Foreskin fibroblast (primary cell): ENCODE measurements at places on chromosomes 4 and X.

DNA sequence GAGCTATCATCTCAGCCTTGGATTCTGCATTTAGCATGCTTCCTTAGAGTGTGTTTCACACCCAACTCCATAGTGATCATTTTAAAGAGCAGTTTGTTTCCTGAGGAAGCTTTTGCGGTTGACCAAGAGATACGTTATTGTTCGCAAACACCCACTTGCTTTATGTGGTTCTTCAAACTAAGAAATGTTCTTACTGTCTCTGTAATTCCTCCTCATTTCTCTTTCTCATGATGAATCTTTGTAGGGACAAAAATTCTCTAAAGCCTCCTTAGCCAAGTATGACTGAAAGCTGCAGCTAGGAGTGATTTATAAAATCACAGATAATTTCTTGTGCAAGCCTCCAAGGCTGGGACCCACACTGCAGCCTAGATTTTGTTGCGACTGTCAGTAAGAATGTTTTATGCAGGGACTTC, 10.0 kb downstream of the TNIP3 start:
- DNase-seq, result no peak

- no peak for DNase-seq
Measured at GRCh38 chr4:78749258-78749971, 26.7 kb upstream of the BMP2K start.

DNA sequence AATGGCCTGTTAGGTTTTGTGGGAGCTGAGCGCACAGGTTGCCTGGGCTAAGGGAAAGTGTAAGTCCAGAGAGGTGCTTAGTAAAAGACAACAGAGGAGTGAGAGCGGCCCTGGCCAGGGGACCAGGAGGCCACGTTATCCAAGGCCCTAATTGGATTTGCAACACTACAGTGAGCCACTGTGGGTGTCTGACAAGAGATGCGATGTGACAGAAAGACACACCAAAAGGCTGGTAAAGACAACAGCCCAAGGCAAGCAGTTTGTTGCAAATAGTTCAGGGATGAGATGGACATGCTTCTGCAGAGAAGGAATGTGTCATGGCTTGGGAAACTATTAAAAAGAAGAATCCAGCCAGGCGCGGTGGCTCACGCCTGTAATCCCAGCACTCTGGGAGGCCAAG, 162.7 kb upstream of the KIT start:
- DNase-seq, result no peak

DNA sequence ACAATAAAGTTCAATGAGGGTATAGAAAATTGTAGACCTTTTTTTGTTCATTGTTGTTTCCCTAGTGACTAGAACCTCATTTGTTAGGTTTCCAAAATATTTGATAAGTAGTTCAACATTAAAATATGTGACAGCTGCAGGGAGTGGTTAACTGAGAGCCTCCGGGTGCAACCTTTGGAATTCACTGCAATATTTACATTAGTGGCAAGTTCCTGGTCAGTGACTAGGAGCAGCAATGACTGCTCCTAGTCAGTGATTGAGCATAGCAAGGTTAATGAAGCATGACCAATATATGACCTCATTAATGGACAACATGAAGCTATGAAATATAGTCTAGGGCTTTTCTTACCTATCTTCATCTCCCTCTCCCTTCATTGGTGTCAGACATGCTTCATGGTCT, 65.8 kb upstream of the FAM47A start:
- no peak for DNase-seq

DNA sequence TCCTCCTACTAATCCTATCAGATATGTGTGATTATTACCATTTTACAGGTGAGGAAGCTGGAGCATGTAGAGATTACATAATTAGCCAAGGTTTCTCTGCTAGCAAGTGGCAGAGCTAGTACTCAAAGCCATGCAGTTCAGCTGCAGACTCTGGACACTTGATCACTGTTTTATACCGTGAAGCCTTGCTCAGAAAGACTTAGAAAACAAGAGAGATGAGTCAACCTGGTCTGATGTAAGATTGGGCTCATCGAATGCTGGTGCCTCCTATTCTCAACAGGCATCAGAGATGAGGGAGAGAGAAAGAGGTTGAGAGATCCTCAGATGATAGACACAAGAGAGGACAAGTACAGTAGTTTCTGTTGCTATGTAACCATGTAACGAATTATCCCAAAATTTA, 19.0 kb upstream of the PDE5A start:
- DNase-seq, result peak; percentile 54

DNA sequence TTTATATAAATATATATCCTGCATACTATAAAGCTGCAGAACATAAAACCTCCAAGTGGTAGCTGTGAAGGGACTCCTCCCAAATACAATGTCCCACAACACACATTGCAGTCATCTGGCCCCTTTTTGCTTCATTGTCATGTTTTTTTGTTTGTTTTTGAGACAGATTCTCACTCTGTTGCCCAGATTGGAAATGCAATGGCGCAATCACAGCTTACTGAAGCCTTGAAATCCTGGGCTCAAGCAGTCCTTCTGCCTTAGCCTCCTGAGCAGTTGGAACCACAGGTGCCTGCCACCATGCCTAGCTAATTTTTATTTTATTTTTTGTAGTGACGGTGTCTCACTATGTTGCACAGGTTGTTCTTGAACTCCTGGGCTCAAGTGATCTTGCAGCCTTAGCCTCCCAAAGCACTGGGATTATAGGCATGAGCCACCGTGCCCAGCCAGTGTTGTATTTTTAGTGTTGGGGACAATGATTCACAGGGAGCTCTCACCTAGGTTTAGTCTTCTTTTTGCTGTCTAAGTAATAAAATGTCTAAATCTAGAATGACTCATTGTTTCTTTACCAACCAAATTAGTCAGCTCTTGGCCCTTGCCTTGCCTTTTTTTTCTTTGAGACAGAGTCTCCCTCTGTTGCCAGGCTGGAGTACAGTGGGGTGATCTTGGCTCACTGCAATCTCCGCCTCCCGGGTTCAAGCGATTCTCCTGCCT, 24.0 kb upstream of the XIAP start:
- peak; percentile 36 for DNase-seq

- DNase-seq, result no peak
Measured at GRCh38 chr4:67083496-67083895, 461.8 kb downstream of the CENPC start.

GRCh38 chr4:120071192-120071795, 4.6 kb upstream of the MAD2L1 start:
- DNase-seq, result peak; percentile 79

GRCh38 chr4:111957116-111957515, 188.1 kb upstream of the FAM241A start:
- no peak for DNase-seq

DNA sequence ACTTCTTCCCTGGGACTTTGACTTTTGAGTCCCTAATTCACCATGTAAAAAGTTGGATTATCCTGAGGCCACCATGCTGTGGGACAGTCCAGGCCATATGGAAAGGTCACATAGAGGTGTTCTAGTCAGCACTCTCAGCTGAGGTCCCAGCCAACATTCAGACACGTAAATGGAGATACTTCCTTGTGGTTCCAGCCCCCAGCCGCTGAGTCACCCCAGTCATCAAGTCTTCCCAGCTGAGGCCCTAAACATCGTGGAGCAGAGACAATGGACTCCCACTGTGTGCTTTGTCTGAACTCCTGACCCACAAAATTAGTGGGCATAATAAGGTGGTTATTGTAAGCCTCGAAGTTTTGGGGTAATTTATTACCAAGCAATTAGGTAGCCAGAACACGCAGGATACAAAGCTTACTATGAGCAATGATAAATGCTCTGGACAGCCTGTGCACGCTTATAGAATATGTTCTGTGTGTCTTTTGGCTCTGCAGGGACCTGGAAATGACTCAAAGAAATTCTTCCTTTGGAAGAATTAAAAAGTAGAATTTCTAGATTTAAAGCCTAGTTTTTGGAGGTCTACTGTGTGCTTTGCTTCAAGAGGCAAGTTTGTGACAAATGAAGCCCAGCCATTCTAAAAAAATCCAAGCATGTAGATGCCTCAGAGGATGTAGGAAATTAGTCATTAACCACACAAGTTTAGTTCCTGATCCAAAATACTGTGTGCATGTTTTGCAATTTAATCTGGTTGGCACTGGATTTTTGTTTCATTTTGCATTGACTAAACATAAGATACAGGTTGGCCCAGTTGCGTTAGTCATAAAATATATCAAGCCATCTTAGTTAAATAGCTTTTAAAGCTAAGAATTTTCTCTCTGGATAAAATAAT, 33.2 kb upstream of the SLC9A7 start:
- peak; percentile 86 for DNase-seq

DNA sequence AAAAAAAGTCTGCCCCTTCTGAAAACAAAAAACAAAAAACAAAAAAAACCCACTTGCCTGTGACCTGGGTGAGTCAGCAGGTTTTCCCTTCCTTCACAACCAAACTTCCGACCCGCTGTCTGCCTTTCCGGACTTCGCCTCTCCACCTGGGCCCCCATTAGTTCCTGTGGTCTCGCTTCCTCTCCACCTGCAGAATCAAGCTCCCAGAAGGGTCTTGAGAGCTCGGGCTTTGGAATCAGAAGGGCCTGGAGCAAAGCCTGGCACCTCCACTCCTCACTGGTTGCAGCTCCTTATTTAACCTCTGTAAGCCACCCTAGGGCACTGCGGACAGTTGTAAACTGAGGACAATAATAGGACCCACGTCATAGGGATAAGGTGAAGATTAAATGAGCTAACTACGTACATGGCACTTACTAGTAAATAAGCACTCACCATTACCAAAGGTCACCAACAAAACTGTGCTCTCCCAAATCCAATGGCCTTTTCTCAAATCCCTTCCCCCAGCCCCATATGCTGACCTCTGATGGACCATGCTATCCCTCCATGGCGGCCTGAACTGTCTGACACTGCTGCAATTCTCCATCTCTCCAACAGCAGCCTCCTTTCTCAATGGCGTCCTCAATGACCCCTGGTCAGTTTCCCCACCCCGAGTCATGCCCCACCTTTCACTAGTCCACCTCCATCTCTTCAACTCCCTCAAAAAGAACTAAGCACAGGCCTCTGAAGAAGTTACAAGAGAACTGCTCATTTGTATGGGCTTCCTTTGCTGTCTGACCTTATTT, 64.2 kb downstream of the IRF2 start:
- DNase-seq, result no peak

DNA sequence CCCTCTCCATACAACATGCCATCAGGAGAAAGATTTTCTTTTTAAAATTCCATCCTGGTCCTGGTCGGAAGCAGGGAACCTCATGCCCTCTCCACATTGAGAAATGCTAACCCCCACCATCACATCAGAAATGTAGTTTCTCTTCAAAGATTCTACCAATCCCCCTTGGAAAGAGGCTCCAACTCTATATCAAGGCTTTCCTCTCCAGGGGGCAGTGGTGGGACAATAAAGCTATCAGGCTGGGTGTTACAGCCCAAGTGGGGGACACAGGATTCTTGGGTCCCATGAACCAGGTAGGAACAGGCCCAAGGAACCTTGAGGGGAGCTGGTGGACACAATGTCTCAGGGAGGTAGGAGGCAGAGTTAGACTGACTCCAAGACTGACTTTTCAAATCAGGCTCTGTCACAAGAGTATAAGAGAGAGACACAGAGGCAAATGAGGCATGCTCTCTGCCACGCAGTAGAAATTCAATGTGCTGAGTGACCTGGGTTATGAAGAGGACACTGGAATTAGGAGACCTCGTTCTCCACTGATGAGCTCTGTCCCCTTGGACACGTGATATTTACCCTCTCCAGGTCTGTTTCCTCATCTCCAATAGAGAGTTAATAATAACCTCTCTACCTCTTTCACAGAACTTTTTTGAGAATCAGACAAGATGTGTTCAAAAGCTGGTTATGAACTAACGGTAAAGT, 4.5 kb downstream of the GJB1 start:
- no peak for DNase-seq

DNA sequence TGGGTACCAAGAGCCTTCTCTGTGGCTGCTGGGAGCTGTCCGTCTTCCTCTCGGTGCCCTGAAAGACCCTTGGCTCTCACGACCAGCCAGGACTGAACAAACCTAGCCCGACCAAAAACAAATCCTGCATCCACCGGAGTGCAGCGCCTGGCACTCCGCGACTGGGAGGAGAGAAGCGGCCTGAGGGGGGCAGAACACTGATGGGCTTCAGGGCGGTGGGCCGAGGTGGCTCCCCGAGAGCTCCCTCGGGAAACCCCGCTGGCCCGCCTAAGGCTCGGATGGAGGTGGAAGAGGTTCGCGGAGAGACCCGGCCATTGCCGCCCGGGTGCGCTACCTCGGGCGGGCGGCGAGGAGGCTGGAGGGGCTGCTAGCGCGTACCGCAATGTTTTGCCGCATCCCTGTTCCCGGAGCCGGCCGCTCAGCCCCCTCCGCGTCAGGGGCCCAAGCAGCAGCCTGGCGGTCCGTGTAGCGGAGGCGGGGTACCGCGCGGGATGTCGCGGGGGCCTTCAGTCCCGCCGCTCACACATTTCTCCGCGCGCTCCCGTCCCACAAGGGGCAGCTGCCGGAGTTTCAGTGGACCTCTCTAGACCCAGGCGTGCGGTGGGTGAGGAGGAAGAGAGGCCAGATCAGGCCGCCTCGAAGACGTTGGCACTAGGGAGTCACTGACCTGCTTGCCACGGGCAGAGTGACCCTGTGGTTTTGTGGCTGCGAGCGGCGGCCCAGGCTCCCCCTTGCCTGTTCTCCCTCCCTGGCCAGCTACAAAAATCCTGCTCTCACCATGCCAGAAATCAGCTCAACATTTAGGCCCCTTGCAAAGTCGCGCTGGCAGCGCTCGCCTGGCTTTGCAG, 2.2 kb downstream of the SLITRK4 start:
- no peak for DNase-seq

- DNase-seq, result peak; percentile 62
Measured at GRCh38 chr4:98601708-98602107, 56.7 kb downstream of the TSPAN5 start.

GRCh38 chr4:16480011-16480410, 253.7 kb upstream of the TAPT1 start:
- DNase-seq, result no peak

DNA sequence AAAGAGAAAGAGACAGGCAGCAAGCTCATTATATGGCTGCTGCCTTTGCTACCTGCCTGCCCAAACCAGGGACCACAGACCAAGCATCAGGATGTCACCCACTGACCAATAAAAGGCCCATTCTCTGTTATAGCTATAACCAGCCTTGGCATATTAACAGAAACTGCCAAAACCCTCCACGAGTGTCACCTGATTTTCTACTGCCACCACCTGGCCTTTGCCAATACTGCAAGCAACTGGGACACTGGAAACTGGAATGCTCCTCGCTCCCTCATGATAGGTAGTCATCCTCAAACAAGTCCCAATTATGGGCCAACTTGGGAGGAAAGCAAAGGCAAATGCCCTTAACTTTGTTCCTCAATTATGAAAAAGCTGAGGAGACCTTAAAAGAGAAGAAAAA, 76.0 kb downstream of the SPIN4 start:
- DNase-seq, result peak; percentile 2

- no peak for DNase-seq
Measured at GRCh38 chr4:104330125-104330905, 164.4 kb downstream of the CXXC4 start.

- no peak for DNase-seq
Measured at GRCh38 chrX:147838465-147839131, 73.1 kb upstream of the FMR1 start.

GRCh38 chr4:145888393-145888792, 50.2 kb downstream of the ZNF827 start:
- DNase-seq, result no peak

DNA sequence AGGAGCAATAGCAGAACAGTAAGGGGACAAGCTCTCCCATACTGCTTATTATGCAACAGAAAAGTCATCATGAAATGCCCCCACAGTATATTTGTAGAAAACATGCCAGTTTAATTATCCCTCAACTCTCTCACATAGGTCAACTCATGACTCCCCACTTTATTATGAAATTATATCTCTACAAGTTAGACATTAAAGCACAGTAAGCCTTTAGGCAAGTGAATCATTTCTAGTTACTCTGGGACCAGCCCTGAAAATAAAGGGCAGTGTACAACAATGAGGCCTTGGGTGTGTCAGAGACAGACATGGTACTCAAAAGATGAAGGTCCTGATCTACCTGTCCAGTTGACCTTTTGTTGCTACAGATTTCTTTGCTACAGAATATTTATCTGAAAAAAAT, 191.9 kb downstream of the FBXW7 start:
- DNase-seq, result peak; percentile 24
